Sciatic nerve (tissue), 2 donors: ENCODE measurements at places on chromosomes 6 and 20.

GRCh38 chr6:2429460-2429859 is 184.1 kb upstream of the GMDS start:
- no peak for DNase-seq

DNA sequence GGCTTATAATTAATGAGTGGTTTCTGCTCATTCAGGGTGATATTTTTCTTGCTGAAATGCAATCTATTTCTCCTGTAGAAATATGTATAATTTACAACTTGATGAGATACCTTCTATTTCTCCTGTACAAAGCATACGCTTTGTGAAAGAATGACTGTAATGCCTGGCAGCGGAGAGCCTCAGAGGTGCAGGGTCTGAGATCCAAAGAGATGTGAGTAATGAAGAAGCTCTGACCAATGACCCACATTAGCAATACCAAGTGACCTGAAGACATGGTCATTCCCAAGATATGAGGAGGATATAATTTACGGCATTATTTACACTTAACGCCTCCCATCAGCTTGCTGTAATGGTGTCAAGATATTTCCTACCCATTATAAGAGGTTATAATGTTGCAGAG is 98.4 kb upstream of the RAB32 start:
- DNase-seq = no peak

- DNase-seq = no peak
Measured at GRCh38 chr6:4714961-4715501, 61.2 kb upstream of the CDYL start.

DNA sequence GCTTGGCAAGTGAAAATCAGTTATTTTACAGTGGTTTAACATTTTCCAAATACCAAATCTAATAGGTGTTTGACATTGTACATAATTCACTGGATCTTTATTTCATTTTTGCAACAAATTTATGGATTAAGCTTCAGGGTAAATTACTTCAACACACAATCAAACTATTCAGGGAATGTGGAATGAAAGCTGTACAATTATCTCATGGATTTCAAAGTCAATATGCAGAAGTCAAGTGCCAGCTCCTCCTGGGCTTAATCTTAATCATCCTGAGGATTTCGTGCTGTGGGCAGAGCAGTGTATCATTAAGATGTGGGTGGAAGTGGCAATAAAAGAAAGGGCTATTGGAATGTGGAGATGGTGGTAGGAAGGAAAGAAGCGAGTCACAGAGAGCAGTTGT is 548.8 kb downstream of the COL12A1 start:
- no peak for DNase-seq

GRCh38 chr20:25038103-25038410 is 19.9 kb downstream of the ACSS1 start:
- no peak for DNase-seq

GRCh38 chr6:112150363-112150762 is 63.0 kb downstream of the FAM229B start:
- no peak for DNase-seq

DNA sequence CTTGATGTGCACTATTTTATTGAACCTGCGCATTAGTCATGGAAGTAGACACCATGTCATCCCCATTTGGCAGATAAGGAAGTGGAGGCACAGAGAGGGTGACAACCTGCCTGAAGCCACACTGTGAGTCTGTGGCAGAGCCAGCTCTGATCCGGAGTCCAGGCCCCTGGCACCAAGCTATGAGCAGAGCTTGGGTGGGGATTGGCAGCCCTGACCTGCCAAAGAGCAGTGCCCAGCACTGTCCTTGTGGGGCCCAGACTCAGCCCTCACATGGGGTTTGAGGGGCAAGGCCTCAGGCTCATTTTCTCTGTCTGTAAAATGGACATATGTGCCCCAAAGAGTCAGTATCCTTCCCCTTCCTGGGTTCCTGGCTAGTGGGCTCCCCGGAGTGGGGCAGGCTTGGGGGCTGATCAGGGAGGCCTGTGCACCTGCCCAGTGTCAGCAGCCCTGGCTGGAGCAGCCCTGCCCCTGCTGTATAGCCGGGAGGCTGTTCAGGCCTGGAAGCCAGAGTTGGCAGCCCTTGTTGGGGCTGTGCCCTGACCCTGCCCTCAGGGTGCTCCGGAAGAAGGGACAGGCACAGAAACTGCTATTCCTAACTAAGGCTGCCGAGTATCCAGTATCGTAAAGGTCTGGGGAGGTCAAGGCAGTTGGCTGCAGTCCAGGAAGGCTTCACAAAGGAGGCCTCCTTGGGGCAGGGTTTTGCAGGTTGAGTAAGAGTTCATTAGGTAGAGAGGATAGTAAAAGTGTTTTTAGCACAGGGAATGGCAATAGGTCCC is 38.7 kb downstream of the TGM2 start:
- DNase-seq = no peak

- DNase-seq = no peak
Measured at GRCh38 chr6:51094271-51094670, 275.6 kb downstream of the TFAP2B start.

DNA sequence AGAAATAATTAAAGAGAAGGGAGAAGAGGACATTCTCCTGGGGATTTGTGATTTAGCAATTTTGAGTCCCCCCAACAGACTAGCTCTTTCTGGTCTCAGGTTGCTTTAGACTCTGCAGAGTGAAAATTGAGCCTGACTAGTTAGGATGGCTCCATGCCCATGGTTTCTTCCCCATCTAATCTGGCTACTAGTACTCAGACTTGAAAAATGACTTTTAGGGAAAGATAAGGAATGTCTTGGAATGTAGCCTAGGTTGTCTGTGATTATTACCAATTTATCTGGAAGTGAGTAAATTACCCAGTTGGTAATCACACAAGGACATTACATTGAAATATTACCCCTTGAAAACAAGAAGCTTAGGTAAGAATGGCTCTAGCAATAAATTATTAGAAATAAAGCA is 4.2 kb downstream of the BEND6 start:
- no peak for DNase-seq

- no peak for DNase-seq
Measured at GRCh38 chr6:25405442-25405841, 126.3 kb downstream of the CARMIL1 start.

DNA sequence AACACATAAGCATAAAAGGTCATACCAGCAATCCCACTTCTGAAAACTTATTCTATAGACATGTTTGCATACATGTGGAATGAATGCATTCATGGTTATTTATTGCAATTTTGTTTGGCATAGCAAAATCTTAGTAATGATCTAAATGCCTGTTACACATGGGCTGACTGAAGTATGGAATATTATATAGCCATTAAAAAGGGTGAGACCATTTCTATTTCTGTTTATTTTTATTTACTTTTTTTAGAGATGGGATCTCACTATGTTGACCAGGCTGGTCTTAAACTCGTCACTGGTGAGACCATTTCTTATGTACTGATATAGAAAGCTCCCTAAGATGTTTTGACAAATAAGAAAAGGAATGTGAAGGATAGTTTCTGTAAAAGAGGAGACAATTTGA is 14.3 kb upstream of the SCRT2 start:
- no peak for DNase-seq

DNA sequence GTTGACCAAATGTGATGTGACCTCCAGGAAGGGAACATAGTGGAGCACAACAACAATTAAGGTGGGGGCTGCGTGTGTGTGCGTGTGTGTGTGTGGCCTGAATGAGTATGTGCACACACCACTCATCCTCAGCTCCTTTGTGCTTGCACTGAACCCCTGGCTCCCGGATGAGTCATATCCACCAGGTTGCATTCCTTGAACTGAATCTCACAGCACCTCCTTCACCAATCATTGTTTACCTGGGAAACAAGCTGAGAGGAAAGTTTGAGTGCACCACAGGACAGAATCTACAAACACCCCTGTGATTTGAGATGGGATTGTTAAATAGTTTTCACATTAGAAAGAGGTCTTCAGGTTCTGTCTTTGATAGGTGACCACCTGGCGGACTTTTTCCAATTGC is 33.7 kb upstream of the GPR6 start:
- no peak for DNase-seq

DNA sequence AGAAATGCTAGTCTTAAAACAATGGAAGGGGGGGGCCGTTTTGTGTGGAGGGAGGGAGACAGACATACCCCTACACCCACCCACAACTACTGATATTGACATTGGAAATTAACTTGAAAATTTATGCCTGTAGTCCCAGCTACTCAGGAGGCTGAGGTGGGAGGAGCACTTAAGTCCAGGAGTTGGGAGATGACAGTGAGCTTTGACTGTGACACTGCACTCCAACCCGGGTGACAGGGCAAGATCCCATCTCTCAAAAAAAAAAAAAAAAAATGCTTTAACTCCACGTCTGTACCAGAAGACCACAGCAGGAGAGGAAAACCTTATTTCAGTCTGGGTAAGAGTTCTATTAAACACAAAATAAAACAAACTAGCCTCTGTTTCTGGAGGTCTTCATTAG is 2.2 kb downstream of the TBC1D20 start:
- no peak for DNase-seq

GRCh38 chr6:158799051-158799792 is 19.9 kb downstream of the EZR start:
- DNase-seq = no peak

GRCh38 chr6:147654103-147654845 is 145.8 kb downstream of the SAMD5 start:
- DNase-seq = no peak

GRCh38 chr6:114431641-114432040 is 88.8 kb upstream of the HS3ST5 start:
- no peak for DNase-seq

GRCh38 chr20:63980317-63980805 is 571 bp upstream of the PRPF6 start:
- no peak for DNase-seq

DNA sequence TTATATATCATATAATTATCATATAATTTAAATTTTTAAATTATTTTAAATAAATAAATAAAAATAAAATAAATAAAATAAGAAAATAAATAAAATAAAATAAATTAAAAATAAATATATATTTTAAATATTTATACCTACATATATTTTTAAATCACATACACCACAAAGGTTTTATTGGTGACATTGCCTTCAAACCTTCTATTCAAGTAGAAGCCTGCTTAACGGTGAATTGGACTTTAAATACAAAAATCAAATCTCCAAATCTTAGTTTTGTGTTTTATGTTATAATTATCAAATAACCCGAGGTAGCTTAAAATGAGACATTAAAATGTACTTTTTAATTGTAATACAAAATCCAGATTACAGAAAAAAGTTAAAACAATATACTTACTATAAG is 1137.8 kb downstream of the HACE1 start:
- DNase-seq = no peak

DNA sequence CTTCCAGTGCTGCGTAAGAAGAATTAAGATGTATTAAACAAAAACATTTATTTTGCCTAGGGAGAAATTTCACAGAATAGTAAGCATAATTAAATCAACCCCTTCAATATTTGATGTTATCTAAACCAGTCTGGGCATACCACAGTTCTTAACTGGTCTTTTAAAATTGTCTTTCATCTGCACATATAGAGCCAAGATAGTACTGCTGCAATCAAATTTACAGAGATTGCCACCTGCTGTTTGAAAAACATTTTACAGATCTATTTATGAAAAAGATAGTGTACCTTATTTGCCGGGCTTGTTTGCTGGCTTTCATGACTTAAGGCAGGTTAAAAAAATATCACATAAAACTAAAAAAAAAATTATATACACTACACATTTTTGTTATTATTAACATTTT is 323.2 kb downstream of the ADGRB3 start:
- DNase-seq = no peak

- no peak for DNase-seq
Measured at GRCh38 chr6:15798533-15799255, 135.9 kb upstream of the DTNBP1 start.

DNA sequence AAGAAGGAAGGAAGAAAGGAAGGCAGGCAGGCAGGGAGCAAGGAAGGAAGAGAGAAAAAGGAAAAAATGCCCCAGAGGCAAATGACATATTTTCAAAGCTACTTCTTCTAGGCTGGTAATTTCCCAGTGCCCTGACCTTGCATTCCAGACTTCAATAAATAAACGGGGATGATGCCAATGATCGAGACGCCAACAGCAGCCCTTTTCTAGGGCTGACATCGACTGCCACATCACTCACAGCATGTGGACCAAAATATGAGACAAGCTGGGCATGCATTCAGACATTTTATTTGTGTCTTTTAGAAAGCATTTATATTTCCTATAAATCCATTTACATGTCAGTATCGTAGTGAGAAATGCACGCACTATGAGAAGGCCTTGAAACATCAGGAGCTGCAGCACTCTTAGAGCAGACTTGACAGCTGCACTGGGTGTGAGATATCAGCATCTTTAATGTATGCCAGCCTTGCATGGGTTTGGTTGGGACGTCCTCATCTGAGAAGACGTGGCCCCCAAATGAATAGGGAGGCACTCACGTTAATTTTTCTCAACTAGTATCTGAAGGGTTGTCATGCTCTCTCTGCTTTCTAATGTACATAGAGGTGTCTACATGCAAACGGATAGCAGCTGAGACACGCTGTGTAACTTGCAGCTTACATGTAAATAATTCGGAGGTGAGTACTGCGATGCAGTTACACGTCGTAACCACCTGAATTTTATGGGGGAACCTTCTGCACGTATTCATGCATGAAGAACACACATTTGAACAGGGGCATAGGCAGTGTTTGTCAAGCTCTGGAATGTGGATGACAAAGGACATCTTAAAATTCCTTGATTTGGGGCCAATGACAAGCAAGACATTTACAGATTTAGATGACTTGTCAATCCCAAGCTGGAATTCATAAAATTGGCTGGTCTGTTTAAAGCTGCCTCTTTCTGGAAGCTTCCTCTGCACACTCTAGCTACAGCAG is 149.1 kb upstream of the AGPAT4 start:
- no peak for DNase-seq

DNA sequence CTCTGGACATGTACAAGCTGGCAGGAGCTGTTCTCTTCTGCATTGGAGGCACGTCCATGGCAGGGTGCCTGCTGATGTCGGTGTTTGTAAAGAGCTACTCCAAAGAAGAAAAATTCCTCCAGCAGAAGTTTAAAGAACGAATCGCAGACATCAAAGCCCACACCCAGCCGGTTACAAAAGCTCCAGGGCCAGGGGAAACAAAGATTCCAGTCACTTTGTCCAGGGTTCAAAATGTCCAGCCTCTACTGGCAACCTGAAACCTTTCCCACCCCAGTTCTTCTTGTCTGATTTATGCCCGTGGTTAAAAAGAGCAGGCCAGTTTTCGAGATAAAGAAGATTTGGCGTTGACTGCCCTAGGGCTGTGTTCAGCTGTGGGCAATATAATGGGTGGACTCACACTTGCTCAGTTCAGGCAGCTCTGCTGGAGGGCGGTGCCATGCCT is 19.7 kb downstream of the NRSN1 start:
- no peak for DNase-seq

- DNase-seq = no peak
Measured at GRCh38 chr20:21513881-21514540, at the start of gene NKX2-2. Gene NKX2-2 (minus strand): TSS chr20:21514064. CDS start chr20:21513669, 395 bp downstream.
